Left lung (tissue), 14 donors: ENCODE measurements at places on chromosomes 5 and 9. TPM values are rescaled to one million over a fixed set of nuclear protein-coding genes. Genes with fewer than 3 reads are reported as not detected.

- DNase-seq, result no peak
These were observed 59.6 kb upstream of the TBC1D2 start for GRCh38 chr9:98315067-98315453.

Gene PAPPA
- polyA plus RNA-seq, result 1.2 TPM

DNA sequence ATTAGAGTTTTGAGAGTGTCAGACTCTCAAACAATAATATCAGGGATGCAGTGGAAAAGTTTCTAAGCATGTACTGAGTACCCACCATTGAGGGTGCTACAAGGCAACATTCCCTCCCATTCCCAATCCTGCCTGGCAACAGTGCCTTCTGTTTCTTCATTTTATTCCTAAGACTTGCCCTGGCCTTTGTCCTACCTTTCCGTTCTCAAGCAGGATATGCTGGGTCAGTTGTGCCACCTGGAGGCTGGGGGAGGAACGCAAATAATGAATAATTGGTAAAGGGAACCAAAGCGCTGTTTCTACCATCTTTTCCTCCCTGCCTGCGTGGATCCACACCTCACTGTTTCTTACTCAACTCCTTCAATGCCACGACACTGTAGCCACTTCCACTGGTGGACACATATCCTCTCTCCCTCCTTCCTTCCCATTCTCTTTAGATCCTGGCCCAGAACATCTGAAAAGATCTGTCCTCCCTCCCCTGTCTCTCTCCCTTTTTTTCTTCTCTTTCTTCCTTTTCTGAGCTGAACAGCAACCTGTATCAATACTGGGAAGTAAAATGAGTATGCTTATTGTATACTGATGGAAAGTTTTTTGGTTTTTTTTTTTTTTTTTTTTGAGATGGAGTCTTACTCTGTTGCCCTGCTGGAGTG, 149.5 kb downstream of the C9orf152 start:
- no peak for DNase-seq

DNA sequence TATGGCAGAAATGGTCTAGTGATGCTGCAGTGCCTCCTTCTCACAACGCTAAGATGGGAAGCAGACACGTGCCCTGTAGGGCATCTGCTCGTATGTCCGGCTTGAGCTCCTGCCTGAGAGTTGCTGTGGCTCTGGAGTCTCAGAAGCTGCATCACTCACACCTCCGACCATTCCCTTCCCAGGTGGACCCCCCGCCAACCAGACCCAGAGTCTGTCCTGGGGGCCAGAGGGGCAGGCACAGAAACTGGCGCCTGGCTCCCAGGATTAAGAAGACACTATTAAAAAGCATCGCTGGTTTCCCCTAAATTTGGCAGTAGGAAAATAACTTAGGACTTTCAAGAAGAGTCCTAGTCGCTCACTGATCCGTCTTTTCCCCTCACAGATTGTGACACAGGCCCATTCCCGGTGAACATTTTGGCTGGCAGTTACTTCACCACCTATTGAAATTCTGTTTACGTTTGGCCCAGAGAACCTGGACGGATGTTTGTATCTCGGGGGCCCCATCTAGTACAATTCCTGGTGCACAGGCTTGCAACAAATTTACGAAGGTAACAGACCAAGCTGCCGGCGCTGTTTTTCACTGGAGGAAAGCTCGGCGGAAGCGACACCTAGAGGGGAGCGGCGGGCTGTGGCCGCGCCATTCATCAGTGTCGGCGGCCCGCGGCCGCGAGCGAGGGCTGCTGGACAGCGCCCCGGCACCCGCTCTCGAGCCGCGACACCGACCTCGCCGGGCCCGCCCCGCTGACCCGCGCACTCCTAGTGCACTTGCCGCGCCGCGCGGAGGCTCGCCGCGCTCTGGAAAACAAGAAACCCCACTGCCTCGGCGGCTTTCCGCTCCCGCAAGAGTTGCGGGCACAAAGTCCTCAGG, 1.6 kb downstream of the FSTL4 start:
- peak; percentile 56 for DNase-seq

DNA sequence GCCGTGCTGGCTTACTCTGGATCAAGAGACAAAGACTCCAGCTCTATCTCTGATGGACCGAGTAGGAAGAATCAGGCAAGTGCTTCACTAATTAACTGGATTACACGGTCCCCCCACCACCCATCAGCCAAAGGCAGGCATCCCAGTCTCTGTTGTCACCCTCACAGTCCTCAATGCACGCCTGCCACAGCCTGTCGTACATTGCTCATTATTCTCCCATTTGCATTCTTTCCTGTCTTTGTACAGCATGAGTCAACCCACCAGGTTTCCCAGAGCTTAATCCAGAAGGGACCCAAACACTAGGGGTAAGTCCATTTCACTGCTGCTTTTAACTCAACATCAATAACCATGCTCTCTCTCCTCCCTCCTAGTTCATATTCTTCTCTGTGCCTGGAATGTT, 44.4 kb downstream of the PCA3 start:
- no peak for DNase-seq
